AG09309 (cell line): ENCODE measurements at places on chromosomes 2 and 18.

GRCh38 chr18:23210526-23210925 lies 75.2 kb downstream of the CABLES1 start:
- no peak for DNase-seq

DNA sequence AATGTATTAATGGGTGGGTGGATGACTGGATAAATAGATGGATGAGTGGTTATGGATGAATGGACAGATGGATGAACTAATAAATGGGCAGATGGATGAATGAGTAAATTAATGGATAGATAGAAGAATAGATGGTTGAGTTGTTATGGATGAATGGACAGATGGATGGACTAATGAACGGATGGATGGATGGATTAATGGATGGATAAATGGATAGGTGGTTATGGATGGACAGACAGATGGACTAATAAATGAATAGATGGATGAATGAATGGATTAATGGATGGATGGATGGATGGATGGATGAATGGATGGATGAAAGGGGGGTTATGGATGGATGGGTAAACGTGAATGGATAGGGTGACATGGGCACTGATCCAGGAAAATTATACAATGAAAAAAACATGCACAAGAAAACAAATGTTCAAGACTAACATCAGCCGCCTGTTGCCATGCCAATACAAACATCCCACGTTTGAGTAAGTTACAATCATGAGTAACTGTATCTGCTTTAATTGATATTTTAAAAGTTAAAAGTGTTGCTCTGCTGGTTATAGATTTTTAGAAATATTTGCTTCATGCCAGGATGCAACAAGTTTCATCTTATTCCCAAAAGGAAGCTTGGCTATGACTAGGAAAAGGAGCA lies 20.8 kb downstream of the PXDN start:
- DNase-seq, result no peak

DNA sequence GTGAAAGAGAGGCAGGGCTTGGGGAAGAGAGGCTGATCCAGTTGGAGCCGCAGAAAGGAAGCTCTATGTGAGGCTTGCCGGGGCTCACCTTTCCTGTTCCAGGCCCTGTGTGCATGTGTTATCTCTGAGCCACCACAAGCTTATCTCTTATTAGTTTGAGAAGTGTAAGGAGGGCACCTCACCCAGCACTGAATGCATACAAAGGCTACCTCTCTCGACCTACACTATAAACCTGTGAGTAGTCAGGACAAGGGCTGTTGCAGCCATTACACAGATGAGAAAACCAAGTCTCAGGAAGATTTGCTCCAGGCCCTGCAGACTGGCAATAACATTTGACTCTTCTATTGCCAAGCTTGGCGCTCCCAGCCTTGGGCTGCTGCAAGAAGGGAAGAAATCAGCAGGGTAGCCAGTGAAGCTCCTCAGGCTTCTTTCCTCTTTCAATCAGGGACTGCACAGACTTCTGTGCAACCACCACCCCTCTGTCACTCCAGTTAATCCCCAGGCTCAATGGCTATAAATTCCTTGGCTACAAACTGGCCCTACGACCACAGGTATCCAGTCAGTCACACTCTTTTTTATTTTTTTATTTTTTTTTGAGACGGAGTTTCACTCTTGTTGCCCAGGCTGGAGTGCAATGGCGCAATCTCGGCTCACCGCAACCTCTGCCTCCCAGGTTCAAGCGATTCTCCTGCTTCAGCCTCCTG lies 73.8 kb downstream of the CLHC1 start:
- no peak for DNase-seq

DNA sequence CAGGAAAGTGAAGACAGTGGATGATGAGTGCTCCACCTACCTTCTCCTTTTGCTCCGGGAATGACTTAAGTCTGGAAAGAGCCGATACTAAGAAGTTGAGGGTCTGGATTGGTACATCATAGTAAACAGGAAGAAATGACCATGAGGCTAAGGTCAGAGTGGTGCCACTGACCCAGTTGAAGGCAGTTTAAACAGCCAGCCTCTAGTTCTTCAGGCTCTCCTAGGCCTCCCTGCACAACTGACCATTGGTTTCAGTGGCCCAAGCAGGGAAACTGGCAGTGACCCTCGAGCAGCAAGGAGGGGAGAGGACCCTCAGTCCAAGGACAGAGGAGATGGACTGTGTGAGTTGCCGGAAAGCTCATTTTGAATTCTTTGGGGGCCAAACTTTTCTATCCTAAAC lies 119.1 kb downstream of the MAP4K4 start:
- no peak for DNase-seq

GRCh38 chr2:60106836-60107529 lies 446.5 kb downstream of the BCL11A start:
- DNase-seq, result no peak

DNA sequence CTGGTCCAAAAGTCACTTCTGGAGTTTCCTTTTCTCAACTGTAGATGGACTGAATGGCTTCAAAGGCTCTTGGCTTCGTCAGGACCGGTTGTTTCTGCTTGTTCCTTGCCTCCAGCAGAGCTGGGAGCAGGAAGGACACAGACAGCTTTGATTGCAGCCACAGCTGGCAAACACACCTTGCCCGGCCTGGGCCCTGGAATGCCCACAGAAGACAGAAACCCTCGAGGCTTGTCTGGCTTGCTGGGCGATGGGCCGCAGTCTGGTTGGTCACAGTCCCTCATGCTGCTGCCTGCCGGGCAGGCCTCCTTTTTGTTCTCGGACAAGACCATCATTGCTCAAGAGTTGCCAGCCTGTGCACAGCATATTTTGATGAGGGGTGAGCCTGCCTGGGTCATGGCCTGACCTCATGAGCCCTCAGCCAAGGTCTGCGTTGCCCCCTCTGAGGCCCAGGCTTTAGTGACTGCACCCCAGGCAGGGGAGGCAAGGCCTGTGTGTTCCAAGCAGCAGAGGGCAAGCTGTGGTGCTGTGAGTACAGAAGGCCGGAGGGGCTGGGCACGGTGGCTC lies 37.8 kb downstream of the ATP6V1C2 start:
- no peak for DNase-seq

DNA sequence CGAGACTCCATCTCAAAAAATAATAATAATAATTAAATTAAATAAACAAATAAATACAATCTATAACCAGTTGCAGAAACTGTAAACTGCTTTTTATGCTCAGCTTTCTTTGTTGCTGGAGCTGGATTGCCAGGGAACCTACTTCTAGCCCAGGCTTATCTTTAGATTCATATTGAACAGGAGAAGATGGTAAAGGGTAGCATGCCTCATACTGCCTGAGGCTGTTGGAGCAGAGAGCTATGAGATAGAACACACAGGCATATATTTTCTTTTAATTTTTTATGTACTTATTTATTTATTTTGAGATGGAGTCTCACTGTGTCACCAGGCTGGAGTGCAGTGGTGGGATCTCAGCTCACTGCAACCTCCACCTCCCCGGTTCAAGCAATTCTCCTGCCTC lies 28.7 kb upstream of the EML4 start:
- DNase-seq, result no peak

DNA sequence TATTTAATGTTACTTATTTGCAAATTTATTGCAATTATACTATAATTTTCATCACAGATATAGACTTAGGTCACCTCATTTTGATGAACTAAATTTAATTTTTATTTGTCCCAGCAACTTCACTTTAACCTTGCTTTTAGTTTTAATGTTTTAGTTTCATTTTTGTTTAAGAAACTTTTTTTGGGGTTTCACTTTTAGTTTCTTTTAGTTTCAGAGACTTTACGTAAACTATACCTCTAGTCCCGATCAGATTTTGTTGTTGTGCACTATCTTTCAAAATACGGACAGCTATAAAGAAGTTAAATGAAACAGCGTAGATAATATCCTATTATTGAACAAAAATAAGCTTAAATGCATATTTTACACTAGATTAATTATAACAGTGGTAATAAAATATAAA lies 460.5 kb downstream of the ERBB4 start:
- no peak for DNase-seq

GRCh38 chr2:40396124-40396523 lies 55.8 kb downstream of the SLC8A1 start:
- no peak for DNase-seq
